T-helper 17 cell (primary cell): ENCODE measurements at places on chromosomes 6 and 20. TPM values are rescaled to one million over a fixed set of nuclear protein-coding genes. Genes with fewer than 3 reads are reported as not detected.

DNA sequence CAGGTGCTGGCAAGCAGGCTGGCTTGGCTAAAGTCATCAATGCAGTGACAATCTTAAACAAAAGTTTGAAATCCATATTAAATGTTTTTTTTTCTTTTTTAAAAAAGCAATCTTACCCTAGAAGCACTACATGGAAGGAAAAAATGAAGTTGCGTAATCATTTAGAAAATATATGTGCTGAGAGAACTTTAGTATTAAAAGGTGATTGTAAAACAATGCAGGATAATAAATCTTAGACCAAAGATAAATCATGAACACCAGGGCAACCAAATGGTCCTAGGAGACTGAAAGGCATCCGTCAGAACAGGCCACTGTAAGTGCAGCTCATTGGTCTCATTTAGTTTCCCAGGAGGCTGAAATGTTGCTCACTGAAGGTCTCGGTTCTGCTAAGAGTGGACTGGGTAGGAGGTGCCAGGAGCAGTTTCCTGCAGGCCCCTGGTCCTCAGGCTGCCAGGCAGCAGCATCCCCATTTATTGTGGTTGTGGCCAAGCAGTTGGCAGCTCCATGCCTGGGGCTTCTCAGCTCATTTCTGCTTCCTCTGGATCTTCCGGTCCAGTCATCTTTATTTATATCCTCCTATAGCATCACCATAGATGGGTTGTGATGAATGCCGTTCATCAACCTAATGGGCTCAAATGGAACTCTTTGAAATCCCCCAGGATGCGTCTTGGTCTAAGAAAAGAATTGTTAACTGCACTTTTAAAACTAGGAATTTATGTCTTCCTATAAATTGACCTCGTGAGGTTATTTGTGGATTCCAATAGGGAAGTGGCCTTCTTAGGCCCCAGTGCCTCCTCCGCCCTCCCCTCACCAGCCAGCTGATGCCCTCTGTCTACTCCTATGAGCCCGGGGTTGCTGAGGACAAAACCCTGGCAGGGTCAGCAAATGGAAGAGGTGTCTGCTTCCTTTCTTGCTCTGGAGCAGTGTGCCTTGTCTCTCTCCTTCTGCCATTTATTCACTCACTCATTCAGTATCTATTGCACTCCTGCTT lies 269.0 kb downstream of the UST start:
- H3K36me3 ChIP-seq = peaks cover 3% of the 10 kb centered on the region
- no peak for DNase-seq
- H3K4me1 ChIP-seq = peaks cover 9% of the 10 kb centered on the region
- H3K4me3 ChIP-seq = no peak overlapping the region
- H3K27ac ChIP-seq = peak overlapping the region; percentile 53

UNC5CL gene
- total RNA-seq = 4.2 TPM

DNA sequence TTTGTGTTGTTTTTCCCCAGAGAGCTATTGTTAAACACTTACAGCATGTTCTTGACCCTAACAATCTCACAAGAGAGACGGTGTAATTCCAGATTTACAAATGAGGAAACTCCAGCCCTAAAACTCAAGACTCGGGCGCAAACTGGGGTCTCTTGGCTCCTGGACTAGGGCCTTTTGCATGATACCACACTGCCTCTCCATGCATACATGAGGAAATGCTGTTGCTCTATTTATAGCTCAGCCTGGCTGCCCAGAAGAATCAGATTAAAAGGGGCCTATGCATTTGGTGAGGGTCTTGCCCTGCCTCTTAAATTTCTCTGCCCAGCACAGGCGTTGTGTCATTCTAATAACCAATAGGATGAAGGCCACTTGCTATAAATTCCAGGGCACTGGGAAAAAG lies 30.5 kb upstream of the SNRPB2 start:
- H3K4me3 ChIP-seq = no peak overlapping the region
- H3K4me1 ChIP-seq = peaks cover 6% of the 10 kb centered on the region
- H3K36me3 ChIP-seq = peaks cover 2% of the 10 kb centered on the region
- peaks cover 51% of the 10 kb centered on the region for H3K27me3 ChIP-seq

GRCh38 chr6:103105686-103106085 lies 1712.2 kb downstream of the GRIK2 start:
- DNase-seq = no peak
- H3K4me1 ChIP-seq = no peaks in the 10 kb centered on the region
- H3K4me3 ChIP-seq = no peak overlapping the region
- H3K36me3 ChIP-seq = no peaks in the 10 kb centered on the region
- H3K27me3 ChIP-seq = no peaks in the 10 kb centered on the region
- H3K27ac ChIP-seq = no peak overlapping the region

PM20D2 gene
- 5.5 TPM for total RNA-seq

- H3K36me3 ChIP-seq = peaks cover 11% of the 10 kb centered on the region
- no peak for DNase-seq
- peak overlapping the region; percentile 50 for H3K4me3 ChIP-seq
- H3K4me1 ChIP-seq = peaks cover 77% of the 10 kb centered on the region
- H3K27me3 ChIP-seq = no peaks in the 10 kb centered on the region
- H3K27ac ChIP-seq = peak overlapping the region; percentile 93
Observed at GRCh38 chr6:158810155-158811095, 8.7 kb downstream of the EZR start.

- H3K4me1 ChIP-seq = peaks cover 14% of the 10 kb centered on the region
- no peak overlapping the region for H3K27ac ChIP-seq
- peaks cover 2% of the 10 kb centered on the region for H3K36me3 ChIP-seq
- H3K4me3 ChIP-seq = no peak overlapping the region
- no peaks in the 10 kb centered on the region for H3K27me3 ChIP-seq
Observed at GRCh38 chr20:62160253-62160652, 16.7 kb downstream of the SS18L1 start.

- H3K4me1 ChIP-seq = peaks cover 8% of the 10 kb centered on the region
- H3K36me3 ChIP-seq = peaks cover 9% of the 10 kb centered on the region
Observed at GRCh38 chr20:20435453-20435852, 67.5 kb downstream of the INSM1 start.

DNA sequence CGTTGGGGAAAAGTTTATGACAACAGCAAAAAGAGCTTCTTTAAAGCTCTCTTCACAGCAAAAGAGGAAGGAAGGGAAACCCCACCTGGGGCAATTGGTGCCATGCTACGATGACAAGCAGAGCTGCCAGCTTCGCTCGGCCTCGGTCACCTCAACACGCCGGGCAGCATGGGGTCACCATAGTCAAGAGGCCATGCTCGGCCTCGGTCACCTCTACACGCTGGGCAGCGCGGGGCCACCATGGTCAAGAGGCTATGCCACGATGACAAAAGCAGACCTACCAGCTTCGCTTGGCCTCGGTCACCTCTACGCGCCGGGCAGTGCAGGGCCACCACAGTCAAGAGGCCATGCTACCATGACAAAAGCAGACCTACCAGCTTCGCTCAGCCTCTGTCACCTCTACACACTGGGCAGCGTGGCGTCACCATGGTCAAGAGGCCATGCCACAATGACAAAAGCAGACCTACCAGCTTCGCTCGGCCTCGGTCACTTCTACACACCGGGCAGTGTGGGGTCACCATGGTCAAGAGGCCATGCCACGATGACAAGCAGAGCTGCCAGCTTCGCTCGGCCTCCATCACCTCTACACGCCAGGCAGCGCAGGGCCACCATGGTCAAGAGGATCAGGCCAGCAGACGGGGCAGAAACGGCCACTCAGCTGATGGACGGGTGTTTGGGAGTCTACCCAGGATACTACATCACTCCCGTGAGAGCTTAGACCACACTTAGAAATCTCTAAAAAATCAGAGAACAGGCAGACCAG lies 12.1 kb downstream of the APMAP start:
- peaks cover 17% of the 10 kb centered on the region for H3K36me3 ChIP-seq
- peaks cover 18% of the 10 kb centered on the region for H3K4me1 ChIP-seq
- H3K27me3 ChIP-seq = no peaks in the 10 kb centered on the region
- DNase-seq = no peak

- H3K27ac ChIP-seq = no peak overlapping the region
- H3K4me1 ChIP-seq = no peaks in the 10 kb centered on the region
- no peaks in the 10 kb centered on the region for H3K36me3 ChIP-seq
- no peaks in the 10 kb centered on the region for H3K27me3 ChIP-seq
- no peak overlapping the region for H3K4me3 ChIP-seq
Observed at GRCh38 chr20:11783102-11783850, 134.4 kb upstream of the BTBD3 start.

HSD17B8 gene
- 7.6 TPM for total RNA-seq

DNA sequence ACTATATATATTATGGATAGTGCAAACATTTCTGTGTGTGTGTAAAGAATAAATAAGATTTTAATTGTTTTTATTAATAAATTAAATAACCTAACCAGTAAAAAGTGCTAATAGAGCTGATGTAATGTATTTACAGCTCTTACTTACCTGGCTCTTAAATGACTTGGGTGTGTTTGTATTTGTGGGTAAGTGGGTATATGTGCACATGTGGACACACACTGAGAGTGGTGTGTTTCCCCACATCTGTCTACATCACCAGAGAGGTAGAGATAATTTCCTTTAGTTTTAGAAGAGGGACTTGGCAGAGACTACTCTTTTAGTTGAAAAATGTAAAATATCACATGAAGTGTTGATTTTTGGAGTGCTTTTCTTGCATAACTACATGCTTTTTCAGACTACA lies 76.0 kb downstream of the UST start:
- H3K4me3 ChIP-seq = no peak overlapping the region
- H3K27me3 ChIP-seq = no peaks in the 10 kb centered on the region
- H3K36me3 ChIP-seq = no peaks in the 10 kb centered on the region
- DNase-seq = no peak
- H3K4me1 ChIP-seq = peaks cover 17% of the 10 kb centered on the region
- H3K27ac ChIP-seq = no peak overlapping the region
